ENCODE measurements at places on chromosomes 6 and 20.

DNA sequence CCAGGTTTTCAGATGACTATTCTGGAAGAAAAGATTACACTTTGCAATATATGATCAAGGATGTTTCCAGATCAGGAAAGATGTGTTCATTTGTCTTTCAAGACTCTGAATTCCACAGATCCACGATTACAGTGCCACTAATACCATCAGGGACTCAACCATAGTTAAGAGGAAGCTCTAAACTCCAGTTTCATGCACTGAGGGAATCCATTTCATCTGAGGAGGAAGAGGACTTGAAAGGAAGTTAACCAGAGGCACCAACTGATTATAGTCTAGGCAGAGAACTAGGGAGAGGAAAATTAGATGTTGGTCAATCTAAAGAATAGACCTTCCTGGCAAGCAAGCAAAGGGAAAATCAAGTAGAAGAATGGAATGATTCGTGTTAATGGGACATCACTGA lies 218.3 kb upstream of the PRDM1 start:
- DNase-seq, result no peak

GRCh38 chr6:22133357-22133756 lies 163.5 kb downstream of the PRL start:
- peak; percentile 94 for DNase-seq

DNA sequence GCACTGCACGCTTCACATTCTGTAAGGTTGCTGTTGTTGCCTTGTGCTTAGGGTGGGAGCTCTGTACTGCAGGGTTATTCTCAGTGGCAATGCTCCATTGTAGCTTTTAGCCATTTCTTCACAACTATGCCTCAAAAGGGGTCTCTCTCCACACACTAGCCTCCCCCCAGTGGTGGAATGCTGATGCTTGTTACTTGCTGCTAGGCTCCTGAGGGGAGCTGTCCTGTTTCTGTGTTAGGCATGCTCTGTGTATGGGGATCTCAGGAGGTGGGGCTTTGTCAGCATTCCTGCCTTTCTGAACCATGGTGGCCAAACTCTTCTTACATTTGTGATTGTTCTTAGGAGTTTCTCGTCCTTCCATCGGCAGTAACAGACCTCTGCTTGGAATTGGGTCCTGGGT lies 18.8 kb downstream of the TMEM170B start:
- no peak for DNase-seq

GRCh38 chr20:35595456-35595855 lies 20.2 kb upstream of the SPAG4 start:
- no peak for DNase-seq

- DNase-seq, result no peak
Observed at GRCh38 chr20:57412347-57413029, 21.3 kb downstream of the RBM38 start.

DNA sequence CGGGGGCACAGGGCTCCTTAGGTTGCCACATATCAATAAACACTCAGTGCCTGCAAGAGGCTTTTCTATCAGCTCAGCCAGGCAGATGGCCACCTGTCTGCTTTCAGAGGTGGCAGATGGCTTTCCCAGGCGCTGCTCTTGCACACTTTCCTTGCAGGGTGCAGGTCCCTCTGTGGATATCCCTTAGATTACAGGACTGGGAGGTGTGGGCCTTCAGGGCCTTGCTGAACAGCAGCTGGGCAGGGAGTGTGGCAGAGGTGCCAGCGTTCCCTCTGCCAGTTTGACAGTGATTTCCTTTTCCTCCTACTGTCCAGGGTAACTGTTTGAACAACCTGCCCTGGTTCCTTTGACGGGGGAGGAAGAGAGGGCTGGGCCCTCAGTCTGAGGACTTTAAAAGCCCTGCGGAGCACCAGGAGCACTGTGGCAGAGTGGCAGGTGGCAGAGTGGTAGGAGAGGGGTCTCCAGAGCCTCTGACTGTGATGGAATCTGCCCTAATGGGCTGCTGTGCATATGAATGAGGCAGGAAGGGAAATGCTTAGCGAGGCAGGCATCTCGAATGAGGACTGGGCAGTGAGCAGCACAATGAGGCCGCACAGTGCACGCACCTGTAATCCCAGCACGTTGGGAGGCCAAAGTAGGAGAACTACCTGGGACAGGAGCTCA lies 34.2 kb downstream of the ABHD12 start:
- no peak for DNase-seq

All from tongue (tissue), 3 donors.